Stimulated activated CD8-positive, alpha-beta memory T cell treated with anti-CD3 and anti-CD28 coated beads, Interleukin-7, amount 100 ng/mL, for 24 hours (primary cell): ENCODE measurements at places on chromosomes 4 and X.
A peak's percentile ranks its signal among the peaks of the same experiment; 100 is the strongest.

- DNase-seq, result no peak
Observed at GRCh38 chr4:173333658-173334084, 487 bp downstream of the HMGB2 start.

- DNase-seq, result no peak
Observed at GRCh38 chr4:118587116-118587831, 97.9 kb upstream of the METTL14 start.

- no peak for DNase-seq
Observed at GRCh38 chrX:67544281-67545035, 637 bp downstream of the AR start.

DNA sequence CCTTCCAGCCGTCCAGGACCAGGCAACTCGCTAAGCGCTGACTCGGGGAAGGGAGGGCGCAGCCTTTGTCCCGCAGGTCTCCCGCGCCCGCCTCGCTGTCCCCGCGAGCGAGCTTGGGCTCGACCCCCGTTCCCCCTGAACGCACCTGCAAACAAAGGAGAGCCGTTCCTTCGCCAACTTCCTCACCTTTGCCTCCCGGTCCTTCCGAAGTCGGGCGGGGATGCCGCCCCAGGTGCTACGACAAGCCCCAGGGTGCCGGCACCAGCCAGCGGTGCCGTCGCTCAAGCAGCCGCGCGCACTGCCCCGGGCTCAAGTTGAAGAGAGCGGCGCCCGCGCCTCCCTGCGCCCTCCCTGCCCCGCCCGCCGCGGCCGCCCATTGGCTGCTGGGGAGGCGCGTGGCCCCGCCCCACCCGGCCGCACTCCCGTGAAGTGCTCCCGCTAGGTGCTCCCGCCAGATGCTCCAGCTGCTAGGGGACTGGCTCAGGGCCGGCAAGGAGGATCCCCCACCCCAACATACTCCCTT lies 107.1 kb downstream of the NSUN7 start:
- peak; percentile 40 for DNase-seq

- no peak for DNase-seq
Observed at GRCh38 chr4:153533387-153533786, 67.2 kb downstream of the TMEM131L start.

DNA sequence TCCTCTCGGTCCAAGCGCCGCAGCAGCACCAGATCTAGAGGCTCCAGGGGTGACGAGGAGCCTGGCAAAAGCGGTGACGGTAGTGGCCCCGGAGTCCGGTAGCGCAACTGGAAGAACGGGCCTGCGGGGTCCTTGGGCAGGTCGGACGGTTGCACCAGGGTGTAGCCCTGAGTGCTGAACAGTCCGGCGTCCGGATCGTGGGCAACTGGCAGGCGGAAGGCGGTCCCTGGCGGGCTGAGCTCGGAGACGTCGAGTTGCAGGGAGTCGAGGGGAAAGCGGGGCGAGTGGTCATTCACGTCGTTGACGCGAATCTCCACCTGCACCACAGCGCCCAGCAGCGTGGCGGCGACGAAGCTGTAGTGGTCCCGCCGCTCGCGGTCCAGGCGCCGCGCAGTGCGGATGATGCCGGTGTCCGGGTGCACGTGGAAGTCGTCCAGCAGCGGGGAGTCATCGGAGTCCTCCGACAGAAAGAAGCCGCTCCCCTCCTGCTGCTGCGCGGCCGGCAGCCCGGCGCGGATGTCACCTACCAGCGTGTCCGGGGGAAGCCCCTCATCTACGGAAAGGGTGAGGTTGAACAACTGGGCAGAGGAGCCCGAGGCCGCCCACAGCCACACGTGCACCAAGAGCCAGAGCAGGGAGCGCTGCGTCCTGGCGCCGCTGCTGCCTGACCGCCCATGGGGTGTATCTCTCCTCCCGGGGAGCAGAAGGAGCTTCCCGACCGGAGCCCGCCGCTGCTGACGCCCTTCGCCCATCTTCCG lies 837 bp downstream of the DCHS2 start:
- no peak for DNase-seq

DNA sequence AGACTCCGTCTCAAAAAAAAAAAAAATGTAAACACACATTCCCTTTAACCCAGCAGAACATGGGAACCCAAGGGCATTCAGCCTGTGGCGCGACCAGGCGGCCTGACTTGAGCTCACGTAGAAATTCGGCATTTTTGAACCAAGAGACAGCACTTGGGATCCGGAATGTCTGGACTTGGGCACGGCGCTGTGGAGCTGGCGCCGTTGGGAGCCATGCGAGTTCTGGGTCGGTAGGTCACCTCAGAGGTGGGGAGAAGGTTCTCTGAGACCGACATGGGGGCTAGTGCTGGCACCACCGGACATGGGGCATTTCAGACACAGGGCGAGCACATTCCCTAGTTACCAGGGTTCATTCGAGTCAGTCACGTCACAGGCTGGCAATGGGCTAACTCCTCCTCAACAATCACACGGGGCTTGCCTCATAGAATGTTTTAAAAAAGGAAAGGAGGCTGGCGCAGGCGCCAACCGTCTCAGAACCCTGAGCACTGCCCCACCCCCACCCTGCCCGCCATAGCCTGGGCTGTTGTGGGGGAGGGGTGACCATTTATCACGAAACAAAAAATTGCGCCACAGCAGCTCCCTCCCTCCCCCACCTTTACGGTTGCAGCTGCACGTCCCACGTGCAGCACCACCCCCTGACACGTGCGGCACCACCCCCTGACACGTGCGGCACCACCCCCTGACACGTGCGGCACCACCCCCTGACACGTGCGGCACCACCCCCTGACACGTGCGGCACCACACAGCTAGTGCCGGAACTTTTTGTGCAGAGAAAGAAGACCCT lies at the start of gene TEX28:
Gene TEX28, minus strand, starts transcription at position 334 of the 784 bp plus-strand sequence. CDS start 3,007 bp downstream, outside the sequence.
- no peak for DNase-seq

DNA sequence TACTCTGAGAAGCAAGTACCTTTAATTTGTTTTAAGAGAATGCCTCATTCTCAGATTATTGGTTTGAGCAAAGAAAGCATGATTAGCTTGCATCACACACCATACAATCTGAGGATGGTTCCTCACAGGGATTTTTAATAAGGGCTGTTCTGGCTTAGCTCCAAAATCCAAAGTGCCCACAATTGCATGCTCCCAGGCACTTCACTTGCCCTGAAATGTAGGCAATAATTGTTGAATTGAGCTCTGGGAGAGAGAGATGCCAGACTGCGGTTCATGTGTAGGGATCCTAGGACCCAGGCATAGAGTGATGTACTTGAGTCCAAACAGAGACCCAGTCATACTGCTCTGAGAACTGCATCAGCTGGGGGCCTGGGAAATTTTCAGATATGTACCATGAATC lies 358.4 kb upstream of the CXorf51B start:
- DNase-seq, result no peak

GRCh38 chr4:26344901-26345564 lies 24.2 kb downstream of the RBPJ start:
- no peak for DNase-seq

- no peak for DNase-seq
Observed at GRCh38 chr4:1180663-1181062, 8.3 kb upstream of the SPON2 start.

- no peak for DNase-seq
Observed at GRCh38 chr4:38360201-38360600, 303.8 kb upstream of the KLF3 start.

DNA sequence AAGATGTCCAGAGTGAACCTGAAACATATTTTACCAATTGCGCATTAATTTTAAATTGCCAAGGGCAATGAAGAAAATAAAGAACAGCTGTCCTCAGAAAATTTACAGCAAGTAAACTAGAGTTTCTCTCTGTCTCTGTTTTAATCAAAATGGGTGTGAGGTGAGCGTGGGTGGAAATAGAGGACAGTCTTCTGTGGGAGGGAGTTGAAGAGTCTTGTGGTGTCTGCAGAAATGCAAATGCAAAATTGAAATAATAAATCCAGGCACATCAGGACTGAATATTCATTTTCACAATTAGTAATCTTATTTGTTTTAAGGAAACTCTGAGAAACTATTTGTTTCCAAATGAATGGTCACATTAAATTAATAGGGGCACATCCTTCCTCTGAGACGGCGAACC lies 192.0 kb downstream of the ARHGAP10 start:
- no peak for DNase-seq

DNA sequence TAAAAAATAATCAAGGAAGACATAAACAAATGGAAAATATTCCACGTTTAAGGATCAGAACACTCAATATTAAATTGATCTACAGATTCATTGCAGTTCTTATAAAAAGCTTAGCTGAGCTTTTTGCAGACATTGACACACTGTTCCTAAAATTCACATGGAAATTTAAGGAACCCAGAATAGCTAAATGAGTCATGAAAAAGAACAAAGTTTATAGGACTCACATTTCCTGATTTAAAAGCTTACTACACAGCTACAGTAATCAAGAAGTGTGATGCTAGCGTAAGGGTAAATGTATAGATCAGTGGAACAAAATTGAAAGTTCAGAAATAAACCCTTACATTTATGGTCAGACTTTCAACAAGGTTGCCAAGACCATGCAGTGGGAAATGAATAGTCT lies 33.1 kb downstream of the NSUN7 start:
- no peak for DNase-seq

- no peak for DNase-seq
Observed at GRCh38 chr4:3388471-3389232, 53.1 kb upstream of the HGFAC start.

DNA sequence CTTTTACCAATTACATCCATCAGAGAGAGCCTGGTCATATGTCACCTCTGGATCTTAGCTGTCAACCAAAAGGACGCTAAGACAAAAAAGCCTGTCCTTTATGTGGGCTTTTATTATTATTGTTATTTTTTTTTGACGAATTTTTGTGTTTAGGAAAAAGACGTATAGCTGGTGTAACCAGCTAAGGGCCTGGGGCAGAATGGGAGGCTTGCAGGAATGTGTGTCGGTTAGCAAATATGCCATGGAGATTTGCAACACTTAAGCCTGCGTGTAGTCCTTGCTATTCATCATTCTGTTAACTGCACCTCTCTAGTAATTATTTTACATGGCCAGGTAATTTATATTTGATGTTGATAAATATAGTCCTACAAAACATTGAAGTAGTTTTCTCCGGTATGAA lies 93.5 kb downstream of the TACR3 start:
- no peak for DNase-seq
